ENCODE measurements at places on chromosomes 4 and X. TPM values are rescaled to one million over a fixed set of nuclear protein-coding genes. Genes with fewer than 3 reads are reported as not detected.

DNA sequence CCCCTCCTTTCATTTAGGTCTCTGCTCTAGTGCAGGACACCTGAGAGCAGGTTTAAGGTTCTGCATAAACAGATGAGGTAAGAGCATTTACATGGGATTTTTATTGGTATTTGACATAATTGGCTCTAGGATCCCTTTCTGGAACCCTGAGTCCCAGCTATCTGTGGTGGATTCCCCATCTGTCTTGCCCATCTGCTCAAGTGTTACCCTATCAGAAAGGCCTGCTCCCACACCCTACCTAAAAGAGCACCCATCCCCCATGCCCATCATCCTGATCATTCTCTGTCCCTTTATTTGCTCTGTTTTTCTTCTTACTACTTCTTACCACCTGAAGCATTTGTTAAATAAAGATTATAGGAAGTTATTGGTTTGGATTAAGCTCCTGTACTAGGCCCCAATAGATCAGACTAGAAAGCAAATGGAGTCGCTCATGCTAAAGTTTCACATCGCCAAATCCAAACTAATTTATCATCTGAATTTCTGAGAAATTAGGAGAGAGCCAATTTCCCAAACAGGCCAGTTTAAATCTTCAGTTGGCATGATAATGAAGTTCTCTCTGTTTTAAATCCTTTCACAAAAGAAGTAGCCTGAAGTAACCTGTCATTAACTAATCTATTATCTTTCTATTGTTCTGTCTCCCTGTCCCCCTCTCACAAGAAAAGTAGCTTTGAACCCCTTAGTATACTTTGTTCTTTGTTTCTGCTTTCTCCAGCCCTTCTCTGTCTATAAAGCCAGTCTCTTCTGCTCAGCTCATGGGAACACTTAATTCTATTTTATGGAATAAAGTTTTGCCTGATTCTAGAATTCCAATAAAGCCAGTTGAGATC, 178.6 kb downstream of the ZNF674 start:
- no peak for DNase-seq

DNA sequence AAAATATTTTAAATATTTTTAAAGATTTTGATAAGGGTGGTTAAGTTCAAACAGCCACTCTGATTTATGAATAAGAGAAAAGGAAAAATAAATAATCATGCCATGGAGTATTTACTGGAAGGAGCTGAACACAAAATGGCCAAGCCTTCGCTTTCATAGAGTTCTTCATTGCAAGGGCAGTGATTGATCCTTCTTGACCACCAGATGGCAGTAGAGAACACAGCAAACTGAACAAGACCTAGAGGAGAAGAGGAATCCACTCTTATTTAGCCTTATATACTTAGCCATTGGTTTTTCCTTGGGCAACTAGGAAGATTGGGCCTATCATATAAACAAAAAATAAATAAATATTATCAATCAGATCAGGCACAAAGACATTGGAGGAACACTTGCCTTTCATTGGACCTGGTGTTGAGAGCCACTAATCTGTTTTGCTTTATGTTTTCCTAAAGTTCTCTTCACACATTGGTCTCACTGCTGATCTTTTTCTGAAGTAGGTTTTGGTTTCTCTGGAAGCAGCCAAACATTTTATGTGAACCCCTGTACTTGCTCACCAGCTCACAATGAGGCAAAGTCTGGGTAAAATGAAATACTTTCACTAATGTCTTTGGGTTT, 58.1 kb upstream of the PARM1 start:
- peak; percentile 47 for DNase-seq

- no peak for DNase-seq
These were observed 334.0 kb upstream of the NDST3 start for GRCh38 chr4:117700111-117700892.

- DNase-seq, result peak; percentile 89
These were observed 288.3 kb downstream of the CHIC1 start for GRCh38 chrX:73851014-73852009.

DNA sequence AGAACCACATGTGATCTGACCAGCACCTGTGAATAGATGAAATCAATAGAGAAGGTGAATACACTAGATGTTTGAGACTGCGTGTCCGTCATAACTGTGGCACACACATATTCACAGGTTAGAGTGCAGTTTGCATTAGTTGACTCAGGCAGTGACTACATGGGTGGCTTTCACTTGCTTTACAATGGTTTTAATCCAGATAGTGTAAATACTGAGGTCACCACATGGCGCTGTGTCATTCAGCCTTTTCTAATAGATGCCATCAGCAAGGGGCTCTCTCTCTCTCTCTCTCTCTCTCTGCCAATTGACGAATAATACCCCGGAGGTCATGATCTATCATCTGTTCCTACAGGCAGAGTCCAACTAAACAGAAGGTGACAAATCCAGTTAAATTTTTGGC, 30.7 kb upstream of the FGF13 start:
- no peak for DNase-seq

- DNase-seq, result no peak
These were observed 548 bp upstream of the MAML3 start for GRCh38 chr4:140154572-140154891.

- DNase-seq, result no peak
These were observed 53.6 kb downstream of the ETNPPL start for GRCh38 chr4:108709234-108709633.

DNA sequence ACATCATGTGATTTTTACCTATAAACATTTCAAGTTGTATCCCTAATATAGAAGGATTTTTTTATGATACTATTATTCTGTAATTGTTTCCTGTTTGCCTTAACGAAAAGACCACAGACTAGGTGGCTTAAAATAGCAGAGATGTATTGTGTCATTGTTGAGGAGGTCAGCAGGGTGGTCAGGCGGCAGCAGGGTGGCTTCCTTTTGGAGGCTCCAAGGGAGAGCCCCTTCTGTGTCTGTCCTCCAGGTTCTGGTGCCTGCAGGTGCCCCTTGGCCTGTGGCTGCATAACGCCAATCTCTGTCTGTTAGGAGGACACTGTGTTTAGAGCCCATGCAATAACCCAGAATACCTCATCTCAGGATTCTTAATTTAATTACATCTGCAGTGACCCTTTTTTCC, 118.1 kb downstream of the TBL1X start:
- no peak for DNase-seq

DNA sequence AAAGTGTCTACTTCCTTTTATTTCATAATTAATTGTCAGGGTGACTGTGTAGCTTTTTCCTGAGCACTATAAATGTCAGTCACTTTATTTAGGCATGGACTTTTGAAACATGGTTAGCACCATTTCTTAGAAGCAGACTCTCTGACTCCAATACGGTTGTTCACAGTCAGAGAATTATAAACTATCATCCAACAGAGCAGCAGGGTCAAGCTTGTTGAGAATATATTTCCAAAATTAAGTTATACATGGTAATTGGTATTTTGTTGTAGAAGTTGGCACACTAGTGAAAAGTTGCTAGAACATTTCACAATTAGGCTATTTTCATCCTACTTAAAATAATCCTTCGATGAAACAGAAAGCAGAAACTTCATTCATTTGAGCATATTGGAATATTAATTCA, 1155.5 kb upstream of the IGFBP7 start:
- DNase-seq, result no peak

- DNase-seq, result no peak
These were observed 19.3 kb upstream of the SFRP2 start for GRCh38 chr4:153808175-153808574.

The NOX1 gene
- not detected for total RNA-seq

The COL4A6 gene
- not detected for total RNA-seq

The SSX4B gene
- not detected for total RNA-seq

The IL21 gene
- total RNA-seq, result not detected

The CYBB gene
- total RNA-seq, result 5.7 TPM

The SLC2A9 gene
- total RNA-seq, result 18.9 TPM

The HTT gene
- 36.4 TPM for total RNA-seq

All from right lobe of liver (tissue), 6 donors.